ENCODE measurements at places on chromosomes 4 and X.
A peak's percentile ranks its signal among the peaks of the same experiment; 100 is the strongest.

- DNase-seq, result no peak
Observed at GRCh38 chr4:11281720-11282119, 147.0 kb downstream of the HS3ST1 start.

DNA sequence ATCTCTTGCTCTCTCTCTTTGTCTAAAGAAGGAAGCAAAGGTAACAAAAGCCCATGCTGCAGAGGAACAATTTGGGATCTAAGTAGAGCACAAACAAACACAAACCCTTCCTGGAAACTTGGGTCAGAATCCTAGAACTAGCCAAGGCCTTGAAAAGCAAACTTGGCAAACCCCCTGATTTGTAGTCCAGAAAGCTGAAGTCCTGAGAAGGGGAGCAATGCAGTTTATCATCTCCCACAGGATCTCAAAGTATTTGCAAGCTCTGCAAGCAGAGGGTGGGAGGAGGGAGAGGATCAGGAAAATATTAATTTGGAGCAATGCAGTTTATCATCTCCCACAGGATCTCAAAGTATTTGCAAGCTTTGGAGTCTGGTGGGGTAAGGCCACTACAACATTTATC lies 379.5 kb upstream of the FGF13 start:
- DNase-seq, result no peak

DNA sequence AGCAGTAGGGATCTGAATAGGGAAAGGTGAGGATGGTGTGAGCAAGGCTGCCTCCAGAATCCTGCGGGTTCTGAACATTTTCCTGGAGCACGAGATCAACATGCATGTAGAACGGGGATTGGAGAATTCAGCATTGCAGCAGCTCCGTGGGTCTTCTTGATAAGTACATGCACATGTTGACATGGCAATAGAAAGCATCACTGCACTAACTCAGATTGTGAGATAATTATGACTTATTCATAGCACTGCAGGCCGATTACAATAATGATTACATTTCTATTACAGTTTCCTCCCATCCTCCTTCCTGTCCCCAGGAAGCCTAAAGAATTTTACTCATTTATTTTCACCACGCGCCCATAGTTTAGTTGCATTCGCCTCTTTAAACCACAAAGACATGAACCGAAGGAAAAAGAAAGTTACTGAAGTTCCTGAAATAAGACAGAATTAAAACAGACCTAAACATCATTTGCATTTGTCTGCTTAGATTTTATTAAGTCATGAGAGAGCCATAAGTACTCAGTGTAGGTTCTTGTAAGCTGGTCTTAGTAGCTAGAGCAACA lies 61.3 kb upstream of the ARX start:
- no peak for DNase-seq

GRCh38 chr4:143089291-143089690 lies 95.4 kb upstream of the USP38 start:
- DNase-seq, result no peak

DNA sequence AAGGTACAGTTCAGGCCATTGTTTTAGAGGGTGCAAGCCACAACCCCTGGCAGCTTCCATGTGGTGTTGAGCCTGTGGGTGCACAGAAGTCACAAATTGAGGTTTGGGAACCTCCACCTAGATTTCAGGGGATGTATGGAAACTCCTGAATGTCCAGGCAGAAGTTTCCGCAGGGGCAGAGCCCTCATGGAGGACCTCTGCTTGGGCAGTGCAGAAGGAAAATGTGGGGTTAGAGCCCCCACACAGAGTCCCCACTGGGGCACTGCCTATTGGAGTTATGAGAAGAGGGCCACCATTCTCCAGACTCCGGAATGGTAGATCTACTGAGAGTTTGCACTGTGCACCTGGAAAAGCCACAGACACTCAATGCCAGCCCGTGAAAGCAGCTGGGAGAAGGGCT lies 242.0 kb upstream of the ACTRT1 start:
- DNase-seq, result no peak

DNA sequence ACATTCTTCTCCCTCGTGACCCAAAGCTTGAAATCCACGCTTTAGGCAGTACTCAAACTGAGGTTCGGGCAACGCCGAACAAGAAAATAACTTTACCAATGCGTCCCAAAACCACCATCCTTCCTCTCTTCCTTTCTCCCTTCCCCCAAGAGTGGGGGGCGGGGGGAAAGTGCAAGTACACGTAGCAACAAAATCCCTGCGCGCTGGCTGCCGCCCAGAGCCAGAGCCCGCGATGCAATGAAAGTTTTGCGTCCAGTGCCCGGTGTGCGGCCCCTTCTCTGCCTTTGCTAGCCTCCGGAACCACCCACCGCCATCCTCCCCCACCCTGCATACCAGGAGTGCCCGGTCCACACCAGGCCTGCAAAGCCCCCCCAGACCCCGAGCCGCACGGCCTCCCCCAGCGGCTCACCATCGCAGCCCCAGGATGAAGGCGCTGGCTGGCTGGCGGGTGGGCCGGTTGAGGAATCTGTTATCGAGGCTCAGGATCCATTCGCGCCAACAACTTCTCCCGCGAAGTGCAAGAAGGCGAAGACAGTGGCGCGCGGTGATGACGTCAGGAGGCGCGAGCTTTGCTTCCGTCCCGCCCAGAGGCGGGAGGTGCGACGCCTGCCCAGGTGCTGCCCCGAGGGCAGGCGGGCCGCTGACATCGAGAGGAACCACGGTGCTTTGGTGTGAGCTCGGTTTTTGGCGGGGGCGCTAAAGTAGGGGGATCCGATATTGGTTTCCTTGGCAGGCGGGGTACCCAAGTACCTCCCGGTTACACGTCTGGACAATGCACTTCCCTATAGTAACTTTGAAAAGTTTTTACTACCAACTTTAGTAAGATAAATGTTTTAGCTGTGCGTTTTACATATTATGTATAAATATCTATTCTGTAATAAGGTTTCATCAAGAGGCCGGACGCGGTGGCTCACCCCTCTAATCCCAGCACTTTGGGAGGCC lies at the start of gene RFC1:
Gene RFC1, minus strand, starts transcription at position 533 of the 942 bp plus-strand sequence. Its CDS starts 121 bp downstream, at position 412.
- DNase-seq, result peak; percentile 95

DNA sequence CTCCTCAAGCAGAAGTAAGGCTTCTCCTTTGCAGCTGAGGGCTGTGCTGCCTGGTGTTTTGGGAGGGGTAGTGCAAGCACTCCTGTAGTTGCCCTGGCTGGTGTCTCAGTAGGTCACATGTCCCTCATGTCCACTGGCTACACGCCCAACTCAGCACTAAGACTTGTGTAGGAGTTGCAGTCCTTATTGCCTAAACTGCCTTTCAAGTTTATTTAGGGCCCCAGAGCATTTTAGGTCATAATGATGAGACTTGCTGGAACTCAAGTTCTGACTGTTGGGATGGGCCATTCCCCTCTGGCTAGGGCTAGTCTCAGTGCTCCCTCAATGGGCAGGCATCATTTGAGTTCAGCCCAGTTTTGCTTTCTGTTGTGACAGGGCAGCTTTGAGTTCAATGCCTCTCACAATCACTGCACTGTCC lies 44.1 kb downstream of the PPM1K start:
- no peak for DNase-seq

DNA sequence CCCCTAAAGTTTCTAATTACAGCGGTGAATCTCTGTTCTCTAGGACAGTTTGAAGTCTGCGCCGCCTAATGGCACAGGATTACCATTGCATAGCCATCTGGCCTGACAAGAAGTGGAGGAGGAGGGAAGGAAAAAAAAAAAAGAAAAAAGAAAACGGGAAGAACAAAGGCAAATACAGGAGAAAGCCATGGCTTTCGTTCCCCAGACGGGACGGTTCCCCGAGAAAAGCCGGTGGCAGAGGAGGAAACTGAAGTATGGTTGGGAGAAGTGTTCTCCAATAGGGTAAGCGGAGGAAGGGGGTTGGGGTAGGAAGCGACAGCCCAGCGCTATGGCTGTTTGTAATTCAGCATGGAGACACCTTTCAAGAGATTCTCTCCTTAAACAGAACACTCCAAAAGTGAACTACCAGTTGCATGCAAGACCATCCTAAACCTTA lies 80.8 kb downstream of the HMGN5 start:
- peak; percentile 44 for DNase-seq

- DNase-seq, result no peak
Observed at GRCh38 chr4:171676555-171677215, 136.5 kb upstream of the GALNTL6 start.

DNA sequence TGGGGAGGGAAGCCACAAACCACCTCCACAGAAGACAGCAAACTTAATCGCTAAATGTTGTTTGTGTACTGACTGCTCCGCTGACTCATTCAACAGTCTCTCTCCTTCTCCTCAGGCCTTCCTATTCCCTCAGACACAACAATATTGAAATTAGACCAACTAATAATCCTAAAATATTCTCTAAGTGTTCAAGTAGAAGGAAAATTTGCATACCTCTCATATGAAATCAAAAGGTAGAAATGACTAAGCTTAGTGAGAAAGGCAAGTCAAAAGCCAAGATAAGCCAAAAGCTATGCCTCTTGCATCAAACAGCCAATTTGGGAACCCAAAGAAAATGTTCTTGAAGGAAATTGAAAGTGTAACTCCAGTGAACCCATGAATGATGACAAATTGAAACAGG lies 75.7 kb upstream of the ARHGAP24 start:
- no peak for DNase-seq

- DNase-seq, result peak; percentile 68
Observed at GRCh38 chrX:323721-324628, 5.4 kb upstream of the GTPBP6 start.

DNA sequence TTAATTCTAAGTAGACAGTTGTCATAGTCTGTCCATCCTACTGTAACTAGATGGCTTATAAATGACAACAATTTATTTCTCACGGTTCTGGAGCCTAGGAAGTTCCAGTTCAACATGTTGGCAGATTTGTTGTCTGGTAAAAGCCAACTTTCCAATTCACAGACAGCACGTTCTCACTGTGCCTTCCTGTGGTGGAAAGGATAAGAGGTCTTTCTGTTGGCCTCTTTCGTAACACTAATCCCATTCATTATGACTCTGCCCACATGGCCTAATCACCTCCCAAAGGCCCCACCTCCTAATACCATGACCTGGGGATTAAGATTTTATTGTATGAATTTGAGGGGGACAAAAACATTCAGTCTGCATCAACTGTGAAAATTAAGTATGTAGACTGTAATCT lies 83.2 kb downstream of the GALNTL6 start:
- DNase-seq, result no peak

GRCh38 chr4:118282692-118283091 lies 70.1 kb downstream of the PRSS12 start:
- DNase-seq, result peak; percentile 26

DNA sequence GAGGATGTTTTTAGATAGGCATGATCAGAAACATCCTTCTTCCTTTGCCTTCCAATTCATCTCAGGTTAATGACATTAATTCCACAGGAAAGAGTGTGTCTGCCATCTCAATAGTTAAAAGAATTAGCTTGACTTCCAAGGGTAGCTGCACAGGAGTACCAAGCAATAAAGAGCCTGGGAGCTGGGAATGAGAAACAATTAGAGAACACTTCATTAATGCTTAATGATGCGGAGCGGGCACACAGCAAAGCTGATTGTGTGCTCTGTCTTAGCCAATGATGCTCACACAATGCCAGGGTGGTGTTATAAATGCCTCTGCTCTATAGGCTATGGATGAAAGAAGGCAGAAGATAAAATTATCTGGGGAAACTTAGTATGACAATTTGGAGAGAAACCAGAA lies 1052.5 kb upstream of the LCORL start:
- no peak for DNase-seq

- DNase-seq, result no peak
Observed at GRCh38 chr4:148015058-148015457, 283.2 kb downstream of the ARHGAP10 start.

- DNase-seq, result no peak
Observed at GRCh38 chr4:90245837-90246236, 118.6 kb downstream of the CCSER1 start.

- DNase-seq, result no peak
Observed at GRCh38 chr4:1759170-1759817, 33.8 kb upstream of the FGFR3 start.

DNA sequence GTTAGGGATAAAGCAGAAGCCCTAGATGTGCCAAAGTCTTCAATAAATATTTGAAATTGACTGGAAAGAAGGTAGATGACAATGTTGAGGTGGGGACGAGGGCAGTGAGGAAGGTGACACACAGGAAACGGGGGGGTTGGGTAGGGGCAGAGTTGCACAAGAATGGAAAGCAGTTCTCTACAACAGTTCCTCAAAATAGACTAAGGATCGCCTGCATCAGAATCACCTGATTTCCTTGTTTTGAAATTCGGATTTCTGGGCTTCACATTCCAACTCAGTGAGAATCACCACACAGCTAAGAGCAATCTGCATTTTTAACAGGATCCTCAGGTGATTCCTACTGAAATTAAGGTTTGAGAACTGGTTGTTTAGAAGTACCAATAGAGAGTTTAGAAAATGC lies 70.6 kb downstream of the ARFIP1 start:
- peak; percentile 29 for DNase-seq

DNA sequence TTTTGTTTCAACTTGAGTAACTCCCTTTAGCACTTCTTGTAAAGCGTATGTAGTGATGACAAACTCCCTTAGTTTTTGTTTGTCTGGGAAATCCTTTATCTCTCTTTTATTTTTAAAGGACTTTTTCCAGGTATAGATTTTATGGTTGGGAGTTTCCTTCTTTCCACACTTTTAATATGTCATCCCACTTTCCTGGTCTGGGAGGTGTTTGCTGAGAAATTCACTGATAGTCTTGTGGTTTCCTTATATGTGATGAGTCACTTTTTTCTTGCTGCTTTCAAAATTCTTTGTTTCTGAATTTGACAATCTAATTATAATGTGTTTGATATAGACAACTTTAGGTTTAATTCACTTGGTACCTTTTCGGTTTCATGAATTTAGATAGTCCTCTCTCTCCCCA lies 353.9 kb downstream of the GPAT3 start:
- no peak for DNase-seq

DNA sequence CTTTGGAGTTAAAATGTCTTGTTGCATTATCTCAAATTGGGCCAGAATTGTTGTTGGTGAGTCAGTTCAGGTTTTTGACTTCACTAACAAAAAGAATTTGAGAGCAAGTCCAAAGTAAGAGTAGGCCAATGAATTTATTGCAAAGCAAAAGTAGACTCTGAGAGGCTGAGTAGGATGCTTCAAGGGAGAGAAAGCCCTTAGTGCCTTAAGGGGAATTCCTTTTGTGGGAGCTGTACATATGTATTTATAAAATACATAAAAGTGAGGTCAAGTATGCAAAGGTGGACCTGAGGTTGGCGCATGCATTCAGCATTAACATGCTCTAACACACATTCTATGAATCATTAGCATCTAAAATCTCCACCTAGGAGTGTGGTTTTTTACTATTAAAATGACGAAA lies 565.4 kb downstream of the GRXCR1 start:
- DNase-seq, result no peak

Measured in activated CD4-positive, alpha-beta T cell treated with anti-CD3 and anti-CD28 coated beads, Interleukin-2, amount 50 U/mL, for 48 hours (primary cell).